ENCODE measurements at places on chromosomes 3 and 15.
A peak's percentile ranks its signal among the peaks of the same experiment; 100 is the strongest.

DNA sequence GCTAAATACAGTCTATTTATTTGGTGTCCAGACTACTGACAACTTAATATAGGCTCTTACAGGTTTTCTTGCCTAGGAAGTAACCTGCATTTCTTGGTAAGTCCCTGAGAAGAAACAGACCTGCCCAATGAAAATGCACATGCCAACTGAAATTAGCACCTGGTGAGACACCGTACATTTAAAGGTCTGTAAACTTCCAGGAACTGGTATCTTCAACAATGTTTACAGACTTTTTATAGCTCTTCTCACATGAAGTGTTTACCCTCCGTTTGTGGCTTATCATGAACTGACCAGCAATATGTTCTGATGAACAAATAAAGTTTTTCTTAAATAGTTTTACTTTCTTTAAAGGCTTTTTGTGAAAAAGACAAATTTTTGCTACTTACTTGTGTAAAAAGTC lies 93.3 kb downstream of the PCCB start:
- DNase-seq: no peak

DNA sequence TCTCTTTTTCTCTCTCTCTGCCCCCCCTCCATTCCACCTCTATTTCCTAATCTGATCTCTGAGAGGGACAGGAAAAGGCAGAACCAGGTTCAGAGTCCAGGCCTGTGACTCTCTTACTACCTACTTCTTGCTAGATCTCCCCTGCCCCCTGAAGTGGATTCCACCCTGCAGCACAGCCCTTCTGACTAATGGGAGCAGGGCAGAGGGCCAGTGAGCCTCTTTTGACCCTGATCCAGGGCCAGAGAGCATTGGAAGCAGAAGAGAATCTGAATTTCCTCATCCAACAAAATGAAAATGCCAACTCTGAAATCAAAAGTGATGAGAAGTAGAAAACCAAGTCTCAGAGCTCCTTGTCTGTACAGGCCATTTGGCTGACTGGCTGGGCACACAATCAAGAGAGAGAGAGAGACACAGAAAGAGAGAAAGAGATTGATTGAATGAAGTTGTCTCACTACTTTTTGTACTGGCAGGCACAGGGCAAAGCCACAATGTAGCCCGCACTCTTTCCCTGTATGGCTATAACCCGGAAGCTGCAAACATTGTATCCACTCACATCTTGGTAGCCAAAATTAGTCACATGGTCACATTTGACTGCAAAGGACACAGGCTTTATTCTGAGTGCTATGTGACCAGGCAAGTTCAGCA lies 31.6 kb upstream of the GLCE start:
- no peak for DNase-seq

- DNase-seq: peak; percentile 20
These were observed 17.9 kb upstream of the NIT2 start for GRCh38 chr3:100316641-100317069.

GRCh38 chr3:64385277-64385676 lies 160.0 kb upstream of the PRICKLE2 start:
- DNase-seq: no peak

GRCh38 chr3:138423316-138423715 lies 11.1 kb upstream of the ESYT3 start:
- DNase-seq: no peak

- DNase-seq: no peak
These were observed 176.9 kb downstream of the TNIK start for GRCh38 chr3:171283183-171283847.

DNA sequence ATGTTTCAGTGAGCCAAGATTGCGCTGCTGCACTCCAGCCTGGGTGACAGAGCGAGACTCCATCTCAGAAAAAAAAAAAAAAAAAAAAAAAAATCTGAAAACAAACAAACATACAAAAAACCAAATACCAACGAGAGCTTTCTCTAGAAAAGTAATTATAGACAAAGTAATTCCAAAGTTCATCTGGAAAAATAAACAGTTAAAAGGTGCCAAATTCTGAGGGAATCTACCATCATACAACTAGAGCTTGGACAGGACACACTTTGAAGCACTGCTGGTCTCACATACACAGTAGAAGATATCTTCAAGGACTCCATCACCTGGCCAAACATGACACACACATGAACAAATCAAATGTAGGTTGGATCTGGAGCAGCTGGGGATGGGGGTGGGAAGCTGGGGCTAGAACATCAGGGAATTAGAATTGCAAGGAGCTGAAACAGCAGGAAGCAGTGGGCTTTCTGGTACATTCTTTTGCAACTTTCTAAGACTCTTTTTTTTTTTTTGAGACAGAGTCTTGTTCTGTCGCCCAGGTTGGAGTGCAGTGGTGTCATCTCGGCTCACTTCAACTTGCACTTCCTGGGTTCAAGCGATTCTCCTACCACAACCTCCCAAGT lies 41.1 kb upstream of the CTSH start:
- no peak for DNase-seq

GRCh38 chr3:169769287-169770181 lies at the start of gene ACTRT3:
Gene ACTRT3 (minus strand): TSS chr3:169769561. CDS start chr3:169769520, 41 bp downstream.
- DNase-seq: no peak

DNA sequence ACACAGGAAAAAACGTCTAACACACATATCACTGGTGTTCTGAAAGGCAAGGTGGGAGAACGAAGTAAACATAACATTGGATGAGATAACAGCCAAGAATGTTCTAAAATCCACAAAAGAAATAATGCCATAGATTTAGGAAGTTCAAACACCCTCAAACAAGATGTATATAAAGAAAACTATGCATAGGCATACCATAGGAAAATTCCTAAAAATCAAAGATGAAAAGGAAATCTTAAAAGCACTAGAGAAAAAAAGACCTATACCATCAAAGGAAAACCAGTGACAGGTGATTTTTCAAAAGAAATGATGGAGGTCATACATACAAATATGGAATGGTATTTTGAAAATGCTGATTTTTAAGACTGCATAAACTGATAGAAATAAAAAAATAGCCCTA lies 57.3 kb downstream of the GLB1 start:
- no peak for DNase-seq

DNA sequence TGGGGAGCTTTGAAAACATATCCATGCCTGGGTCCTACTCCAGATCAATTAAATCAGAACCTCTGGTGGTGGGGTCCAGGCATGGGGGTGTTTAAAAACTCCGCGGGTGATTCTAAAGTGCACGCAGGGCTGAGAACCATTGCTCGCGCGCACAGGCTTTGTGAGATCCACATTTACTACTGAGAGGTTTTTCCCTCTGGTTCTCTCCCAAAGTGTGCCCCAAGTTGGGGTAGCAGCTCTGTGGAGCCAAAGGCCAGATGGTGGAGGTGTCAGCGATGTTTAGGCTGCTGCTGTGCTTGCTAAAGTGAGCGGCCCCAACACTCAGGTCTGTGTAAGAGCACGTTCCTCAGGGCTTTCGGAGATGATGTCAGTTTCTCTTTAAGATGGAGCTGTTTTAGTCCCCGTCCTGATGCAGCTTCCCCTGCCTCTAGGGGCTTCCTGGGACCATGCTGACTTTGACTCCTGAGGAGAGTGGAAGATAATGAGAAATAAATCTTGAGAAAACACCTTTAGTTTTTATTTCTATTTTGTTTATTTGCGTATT lies 13.4 kb upstream of the MAGEF1 start:
- no peak for DNase-seq

DNA sequence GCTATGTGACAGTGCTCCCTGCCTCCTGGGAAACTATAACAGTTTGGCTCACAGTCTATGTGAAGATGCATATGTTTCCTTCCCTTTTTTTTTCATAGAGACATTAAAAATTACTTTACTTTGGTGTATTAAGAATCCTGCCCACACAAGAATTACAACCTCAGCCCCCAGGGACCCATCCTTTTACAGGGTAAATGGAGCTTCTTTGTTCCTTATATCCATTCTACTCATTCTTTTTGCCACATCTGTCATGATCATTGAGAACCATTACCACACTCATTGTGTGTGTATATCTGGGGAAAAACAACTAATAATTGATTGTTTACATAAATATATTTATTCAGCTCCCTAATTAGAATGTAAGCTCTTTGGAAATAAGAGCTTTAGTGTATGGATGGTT lies 157.4 kb downstream of the SSR3 start:
- DNase-seq: no peak

DNA sequence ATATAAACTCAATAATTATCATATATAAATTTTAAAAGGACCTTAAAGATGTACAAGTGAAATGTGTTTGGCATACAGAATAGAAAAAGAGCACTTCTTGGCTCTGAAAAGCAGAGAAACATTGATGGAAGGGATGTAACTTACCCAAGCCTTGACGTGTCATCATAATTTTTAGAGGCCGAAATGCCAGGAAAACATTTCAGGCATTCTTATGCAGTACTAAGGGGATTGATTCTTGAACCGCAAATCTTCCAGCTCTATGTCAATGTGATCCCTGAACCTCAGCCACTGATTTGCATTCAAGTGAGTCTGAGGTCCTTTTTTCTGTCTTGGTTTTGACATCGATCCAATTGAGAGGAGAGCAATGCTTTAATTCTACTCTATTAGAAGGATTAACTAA lies 97.8 kb downstream of the CLDN1 start:
- DNase-seq: no peak

GRCh38 chr3:8982509-8982908 lies 19.2 kb upstream of the RAD18 start:
- DNase-seq: no peak

GRCh38 chr3:30986551-30986950 lies 92.1 kb upstream of the GADL1 start:
- no peak for DNase-seq

GRCh38 chr15:76460871-76461270 lies 124.3 kb downstream of the ISL2 start:
- DNase-seq: peak; percentile 23

DNA sequence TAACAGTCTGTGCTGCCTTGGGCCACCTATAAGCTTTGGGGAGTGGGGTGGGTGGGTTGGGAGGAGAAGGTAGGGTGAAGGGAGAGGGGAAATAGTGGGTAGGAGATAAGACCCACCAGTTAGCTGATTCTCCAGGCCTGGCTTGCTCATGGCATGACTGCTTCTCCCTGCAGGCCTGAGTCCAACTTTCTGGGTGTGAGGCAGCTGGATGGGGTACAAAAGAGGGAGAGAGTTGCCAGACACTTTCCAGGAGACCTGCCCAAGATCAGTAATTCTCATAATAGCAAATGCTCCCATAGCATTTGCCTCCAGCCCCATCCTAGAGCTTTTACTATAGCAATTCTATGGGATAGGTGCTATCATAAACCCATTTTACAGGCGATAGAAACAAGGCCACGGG lies 7.7 kb downstream of the CGNL1 start:
- no peak for DNase-seq

DNA sequence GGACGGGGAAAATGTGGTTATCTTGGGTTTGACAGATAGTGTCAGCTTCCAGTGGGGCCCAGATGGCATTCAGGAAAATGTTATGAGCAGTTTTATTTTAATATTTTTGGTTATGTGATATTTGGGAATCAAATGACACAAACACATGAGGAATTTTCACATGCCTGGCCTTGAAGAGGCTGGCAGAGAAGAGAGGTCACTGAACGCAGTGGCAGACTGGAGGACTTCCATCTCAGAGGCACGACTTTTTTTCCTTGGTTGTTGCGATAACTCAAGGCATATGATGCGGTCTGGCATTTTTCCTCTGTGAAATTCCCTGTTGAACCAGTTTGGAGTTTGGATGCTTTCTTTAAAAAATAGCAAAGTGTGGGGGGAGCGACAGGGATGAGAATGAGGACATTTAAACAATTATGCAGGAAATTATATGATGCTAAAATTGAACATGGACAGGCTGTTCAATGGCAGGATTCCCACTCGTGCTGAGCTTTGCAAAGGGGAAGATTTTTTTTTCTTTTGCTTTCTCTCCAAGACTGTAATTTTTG lies 36.9 kb upstream of the ARPP21 start:
- no peak for DNase-seq

GRCh38 chr3:193978486-193978885 lies 157.5 kb upstream of the HES1 start:
- no peak for DNase-seq

DNA sequence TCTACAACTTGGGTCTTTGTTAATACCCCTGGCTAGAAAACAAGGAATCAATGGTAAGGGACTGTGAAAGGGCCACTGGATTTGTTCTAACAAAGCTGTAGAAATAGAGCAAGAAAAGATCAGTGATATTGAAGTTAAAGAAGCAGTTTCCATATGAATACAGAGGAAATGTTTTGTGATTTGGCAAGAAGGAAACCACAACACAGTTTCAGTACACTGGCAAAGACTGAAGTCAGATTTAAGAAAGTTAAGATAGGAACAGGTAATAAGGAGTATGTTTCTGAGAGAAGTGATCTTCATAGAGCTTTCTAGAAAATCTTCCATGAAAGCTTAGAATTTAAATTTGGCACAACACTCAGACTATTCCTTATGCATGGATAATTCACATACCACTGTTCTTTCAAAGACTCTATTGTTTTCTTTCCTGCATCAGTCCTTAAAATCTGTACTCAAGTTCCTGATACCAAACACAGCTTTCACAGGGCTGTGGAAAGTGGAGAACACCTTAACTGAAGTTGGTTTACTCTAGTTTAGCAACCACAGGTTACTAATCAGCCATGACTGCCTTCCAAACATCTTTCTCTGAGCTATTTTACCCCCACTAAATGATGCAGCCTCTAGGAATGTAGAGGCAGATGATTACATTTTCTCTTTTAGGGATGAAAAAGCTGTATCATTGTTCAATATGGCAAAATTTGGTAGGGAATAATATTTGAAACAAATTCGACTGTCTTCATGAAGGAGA lies 32.4 kb upstream of the ALCAM start:
- DNase-seq: peak; percentile 29

- no peak for DNase-seq
These were observed 16.7 kb upstream of the SH3GL3 start for GRCh38 chr15:83430441-83430840.

GRCh38 chr3:127925384-127925783 lies 10.4 kb downstream of the KBTBD12 start:
- DNase-seq: no peak

DNA sequence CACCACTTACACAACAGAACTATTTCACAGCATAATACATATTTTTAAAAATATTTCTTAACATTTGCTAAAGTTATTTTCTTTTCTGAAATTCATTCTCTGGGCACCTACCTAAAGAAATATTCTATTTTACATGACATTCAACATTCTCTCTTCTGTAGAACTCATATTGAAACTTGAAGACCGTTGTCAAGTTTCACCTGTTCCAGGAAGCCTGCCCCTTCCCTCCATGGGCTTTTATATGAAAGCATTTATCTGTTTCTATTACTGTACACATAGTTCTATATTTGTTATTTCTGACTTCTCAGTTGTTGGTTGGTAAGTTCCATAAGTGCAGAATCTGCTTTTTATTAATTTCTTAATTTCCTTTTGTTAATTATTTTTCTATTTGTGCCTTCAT lies 204.3 kb upstream of the ALCAM start:
- no peak for DNase-seq

GRCh38 chr3:79521221-79521848 lies 246.5 kb downstream of the ROBO1 start:
- peak; percentile 43 for DNase-seq

DNA sequence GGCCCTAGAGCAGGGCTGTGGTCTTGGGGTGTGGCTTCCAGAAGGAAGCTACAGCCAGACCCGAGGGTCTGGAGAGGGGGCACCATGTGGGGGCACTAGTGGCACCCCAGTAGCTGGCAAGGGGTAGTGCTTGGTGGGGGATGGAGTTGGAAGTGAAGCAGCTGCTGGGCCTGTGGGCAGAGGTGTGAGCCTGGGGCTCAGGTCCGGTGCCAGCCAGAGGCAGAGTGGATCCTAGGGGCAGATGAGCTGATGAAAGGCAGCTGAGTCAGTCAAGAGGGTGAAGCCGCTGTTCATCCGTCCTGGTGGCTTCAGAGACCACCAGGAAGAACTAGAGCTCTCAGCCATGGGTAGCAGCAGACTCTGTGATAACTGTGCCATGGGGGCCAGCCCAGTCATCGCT lies 172.6 kb downstream of the TBC1D2B start:
- no peak for DNase-seq

GRCh38 chr15:80501476-80501875 lies 97.3 kb downstream of the ARNT2 start:
- no peak for DNase-seq
